ELF-1 (cell line): ENCODE measurements at places on chromosomes 1 and 21.

GRCh38 chr1:29679828-29680558 is 443.7 kb downstream of the PTPRU start:
- DNase-seq: no peak

DNA sequence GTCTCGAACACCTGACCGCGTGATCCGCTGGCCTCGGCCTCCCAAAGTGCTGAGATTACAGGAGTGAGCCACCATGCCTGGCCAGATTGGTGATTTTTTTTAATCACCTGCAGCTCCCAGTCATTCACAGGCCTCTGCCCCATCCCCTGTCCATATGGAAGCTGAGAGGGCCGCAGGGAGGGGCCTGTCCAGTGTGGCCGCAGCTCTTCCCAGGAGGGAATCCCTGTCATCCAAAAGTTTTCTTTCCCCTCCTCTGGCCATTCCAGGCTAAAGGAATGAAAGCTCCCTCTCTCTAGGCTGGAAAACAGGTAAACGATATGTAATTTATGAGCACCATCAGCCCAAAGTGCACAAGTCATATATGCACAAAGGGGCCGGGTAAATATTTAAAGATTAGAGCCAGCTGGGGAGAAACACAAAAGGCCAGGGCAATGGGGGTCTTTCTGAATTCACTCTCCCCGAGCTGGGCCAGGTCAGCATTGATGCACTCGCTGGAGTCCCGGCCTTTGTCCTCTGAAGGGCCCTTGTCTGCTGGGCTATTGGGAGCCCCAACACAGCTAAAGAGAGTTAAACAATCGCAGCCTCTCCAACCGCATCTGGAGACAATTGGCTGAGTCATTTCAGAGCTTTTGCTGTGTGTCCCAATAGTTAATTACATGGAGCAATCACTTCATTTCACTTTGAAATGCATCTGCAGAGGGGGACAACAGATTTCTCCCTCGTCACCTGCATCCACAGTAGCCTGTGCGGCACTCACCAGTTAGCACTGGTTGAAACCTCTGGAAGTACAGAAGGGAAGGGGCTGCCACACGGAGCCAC is 3.8 kb upstream of the HES3 start:
- DNase-seq: peak; percentile 52

- no peak for DNase-seq
Measured at GRCh38 chr1:230793463-230793745, 46.2 kb downstream of the CAPN9 start.

GRCh38 chr1:170661646-170662411 is 2.1 kb upstream of the PRRX1 start:
- DNase-seq: peak; percentile 60

- DNase-seq: no peak
Measured at GRCh38 chr21:39854572-39854971, 12.7 kb upstream of the PCP4 start.

DNA sequence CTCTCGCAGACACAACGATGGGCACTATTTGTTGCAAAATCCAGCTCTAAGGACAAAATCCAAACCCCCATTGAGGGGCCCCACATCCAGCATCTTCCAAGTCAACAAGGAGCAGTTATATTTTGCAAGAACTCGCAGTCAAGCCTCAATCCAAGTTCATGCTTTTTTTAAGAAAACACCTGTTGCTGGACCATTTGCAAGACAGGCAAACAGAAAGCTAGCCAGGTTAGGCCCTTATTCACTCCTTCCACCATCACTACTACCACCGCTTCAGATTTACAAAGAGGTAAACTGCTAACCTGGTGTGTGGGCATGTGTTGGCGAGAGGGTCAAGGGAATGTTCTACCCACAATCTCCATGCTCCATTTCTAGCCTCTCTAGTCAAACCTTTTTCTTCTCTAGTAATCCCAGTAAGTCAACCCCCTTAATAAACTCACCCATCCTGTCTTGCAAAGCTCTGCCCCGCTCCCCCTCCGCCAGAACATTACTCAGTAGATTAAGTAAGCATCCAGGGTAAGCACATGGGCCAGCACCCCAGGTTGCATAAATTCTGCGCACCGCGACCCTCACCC is 703 bp downstream of the ERI3 start:
- peak; percentile 30 for DNase-seq

DNA sequence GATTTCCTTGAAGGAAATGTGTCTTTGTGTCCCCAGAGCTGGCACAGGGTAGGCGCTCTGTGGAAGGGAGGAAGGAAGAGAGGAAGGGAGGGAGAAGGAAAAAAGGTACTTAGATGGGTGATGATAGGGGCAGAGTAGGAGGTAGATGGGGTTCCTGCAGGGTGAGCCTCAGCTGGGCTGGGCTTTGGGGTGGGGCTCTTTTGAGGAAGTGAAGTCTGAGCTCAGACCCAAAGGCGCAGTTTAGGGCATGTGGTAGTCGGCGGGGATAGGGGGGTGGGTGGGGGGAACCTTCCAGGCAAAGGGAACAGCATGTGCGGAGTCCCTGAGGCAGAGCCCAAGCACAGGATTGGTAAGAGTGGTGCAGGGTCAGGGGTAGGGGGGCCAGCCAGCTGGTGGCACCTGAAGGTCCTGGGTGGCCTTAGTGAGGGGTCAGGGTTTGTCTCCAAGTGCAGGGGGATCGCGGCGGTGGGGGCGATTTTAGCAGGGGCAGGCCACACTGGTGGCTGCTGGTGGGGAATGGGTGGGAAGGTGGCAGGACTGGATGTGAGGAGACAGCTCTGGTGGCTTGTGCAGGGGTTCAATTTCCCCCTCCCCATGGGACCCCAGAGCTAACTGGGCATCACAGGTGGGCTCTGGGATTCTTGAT is 8.4 kb upstream of the HTR6 start:
- DNase-seq: no peak

DNA sequence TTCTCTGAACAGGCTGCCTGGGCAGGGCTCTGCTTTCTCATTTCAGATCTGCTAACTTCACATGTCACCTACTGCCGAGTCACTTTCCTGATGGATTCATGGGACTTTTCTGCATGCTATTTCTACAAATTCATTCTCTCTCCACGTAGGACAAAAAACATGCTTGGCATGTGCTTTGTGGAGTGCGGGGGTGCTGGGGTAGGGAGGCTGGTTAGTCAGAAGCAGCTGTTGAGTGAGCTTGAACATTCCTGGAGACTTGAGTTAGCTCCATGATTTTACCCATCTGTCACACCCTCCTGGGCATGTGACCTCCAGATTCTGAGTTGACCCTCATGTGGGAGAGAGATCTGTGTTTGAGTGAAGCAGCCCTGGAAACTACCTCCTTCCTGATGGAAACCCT is 71.4 kb downstream of the UCK2 start:
- DNase-seq: peak; percentile 48

GRCh38 chr1:210232511-210233215 is at the start of gene SERTAD4:
SERTAD4 (plus strand) TSS chr1:210232796; CDS start chr1:210237961, 5,165 bp downstream.
- DNase-seq: peak; percentile 75
